NCI-H1930 (cell line): ENCODE measurements at places on chromosomes 3 and 15.

DNA sequence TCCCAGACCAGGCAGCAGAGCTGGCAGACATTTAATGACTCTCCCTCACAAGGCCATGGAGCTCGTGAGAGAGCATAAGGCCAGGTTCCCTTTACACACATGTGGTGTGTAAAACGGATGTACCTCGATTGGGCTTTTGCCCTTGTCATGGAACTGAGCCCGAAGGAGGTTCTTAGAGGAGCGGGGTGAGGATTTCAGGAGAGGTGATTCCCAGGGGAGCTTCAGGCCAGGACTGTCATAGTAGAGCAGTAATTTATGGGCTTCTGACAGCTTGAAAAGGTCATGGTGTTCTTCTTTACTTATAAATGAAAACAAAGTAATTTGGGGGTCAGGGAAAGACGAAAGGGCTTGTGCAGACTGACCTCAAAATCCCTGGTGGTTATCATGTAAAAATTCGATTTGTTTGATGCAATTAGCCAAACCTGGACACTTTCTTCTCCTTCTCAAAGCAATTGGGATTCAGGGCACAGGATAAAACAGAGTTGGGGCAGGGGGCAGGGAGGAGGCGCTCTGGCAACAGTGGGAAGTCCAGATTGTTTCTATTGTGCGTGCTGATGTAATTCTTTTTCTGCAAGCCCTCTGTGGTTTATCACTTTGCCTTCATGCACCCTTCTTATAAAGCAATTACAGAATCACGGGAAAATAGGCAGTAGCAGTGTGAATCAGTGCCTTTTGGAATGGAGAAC lies 51.0 kb downstream of the CACNA1D start:
- DNase-seq = no peak

GRCh38 chr3:115401298-115401697 lies 222.0 kb upstream of the GAP43 start:
- DNase-seq = no peak

GRCh38 chr15:33430577-33430976 lies 119.8 kb downstream of the RYR3 start:
- no peak for DNase-seq

DNA sequence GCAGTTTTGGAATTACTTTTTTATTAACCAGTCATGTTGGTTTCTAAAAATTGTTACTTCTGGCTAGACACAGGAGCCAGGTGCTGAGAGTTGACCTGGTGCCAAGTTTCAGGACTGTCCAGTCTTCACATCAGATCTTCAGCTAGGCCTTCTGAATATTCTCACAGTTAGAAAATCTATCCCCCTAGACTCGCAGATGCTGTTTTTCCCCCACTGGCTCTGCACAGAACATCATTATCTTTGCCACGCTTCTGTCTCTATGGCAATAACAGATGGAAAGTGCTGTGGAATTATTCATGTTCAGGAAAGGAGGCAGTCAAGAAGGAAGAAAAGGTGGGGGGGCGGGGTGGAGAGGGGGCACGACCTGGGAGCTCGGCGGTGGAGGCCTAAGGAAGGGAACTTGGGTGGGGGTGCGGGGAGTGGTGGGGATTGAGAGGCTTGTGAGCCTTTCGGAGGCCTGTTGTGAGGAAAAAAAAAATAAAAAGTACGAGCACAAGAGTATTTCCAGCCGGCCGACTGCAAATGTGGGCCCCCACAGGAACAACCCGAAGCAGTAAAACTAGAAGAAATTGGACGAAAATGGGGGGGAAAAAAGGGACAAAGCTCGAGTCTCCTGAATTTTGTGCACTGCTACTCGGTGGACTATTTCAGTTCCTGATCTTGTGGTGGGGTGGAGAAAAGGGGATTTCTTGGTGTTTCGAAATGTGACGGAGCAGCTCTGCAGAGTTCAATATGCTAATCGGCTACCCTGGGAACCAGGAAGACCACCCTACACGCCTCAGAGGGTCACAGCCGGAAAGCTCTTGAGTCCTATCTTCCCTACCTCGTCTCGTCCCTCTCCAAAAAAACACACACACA lies 1.5 kb upstream of the SKIL start:
- DNase-seq = no peak

DNA sequence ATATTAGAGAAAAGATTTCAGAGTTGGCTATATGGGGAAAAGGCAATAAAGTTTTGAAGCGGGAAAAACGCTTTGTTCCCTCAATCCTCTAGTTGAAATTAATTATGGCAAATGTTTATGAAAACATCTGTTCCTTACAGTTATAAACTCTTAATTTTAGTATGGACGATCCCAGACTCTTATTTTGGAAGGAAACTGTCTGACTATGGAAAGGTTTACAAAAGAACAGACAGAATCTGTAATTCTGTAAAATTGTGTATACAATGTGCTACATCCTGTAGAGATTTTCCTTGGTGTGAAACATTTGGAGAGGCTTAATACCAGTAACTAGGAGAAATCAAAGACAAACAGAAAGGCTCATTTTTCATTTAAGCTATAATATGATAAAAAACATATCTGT lies 311.8 kb downstream of the TBC1D5 start:
- DNase-seq = no peak

DNA sequence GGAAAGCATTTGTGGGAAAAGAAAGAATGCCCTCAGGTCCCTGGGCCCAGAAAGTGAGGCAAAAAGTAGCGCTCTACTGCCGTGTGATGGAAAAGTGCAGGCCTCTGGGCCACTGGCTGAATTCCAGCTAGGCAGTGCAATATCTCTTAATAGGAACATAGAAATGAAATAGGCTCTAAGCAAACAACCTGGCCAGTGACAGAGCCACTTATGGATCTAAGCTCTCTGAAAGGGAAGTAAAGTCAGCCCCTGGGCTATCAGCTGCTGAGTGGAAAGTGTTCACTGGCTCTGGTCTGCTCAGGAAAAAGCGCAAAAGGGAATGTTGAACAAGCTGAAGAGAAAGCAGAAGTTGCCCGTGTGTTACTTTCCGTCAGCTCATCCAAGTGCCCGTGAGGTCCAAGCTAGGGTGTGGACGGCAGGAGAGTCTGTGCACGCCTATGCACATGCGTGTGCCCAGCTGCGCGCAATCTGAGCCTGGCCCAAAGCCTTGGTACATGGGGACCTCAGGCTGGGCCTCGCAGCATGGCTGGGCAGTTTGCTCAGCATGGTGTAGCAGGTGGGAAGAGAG lies 74.0 kb upstream of the RAD18 start:
- no peak for DNase-seq

- no peak for DNase-seq
Measured at GRCh38 chr3:141915016-141915415, 38.6 kb downstream of the ATP1B3 start.

- DNase-seq = no peak
Measured at GRCh38 chr3:129014148-129014547, 13.0 kb downstream of the EFCC1 start.

GRCh38 chr3:187454085-187454815 lies 86.1 kb downstream of the RTP4 start:
- no peak for DNase-seq

- DNase-seq = no peak
Measured at GRCh38 chr3:105413343-105413887, 46.7 kb downstream of the ALCAM start.

DNA sequence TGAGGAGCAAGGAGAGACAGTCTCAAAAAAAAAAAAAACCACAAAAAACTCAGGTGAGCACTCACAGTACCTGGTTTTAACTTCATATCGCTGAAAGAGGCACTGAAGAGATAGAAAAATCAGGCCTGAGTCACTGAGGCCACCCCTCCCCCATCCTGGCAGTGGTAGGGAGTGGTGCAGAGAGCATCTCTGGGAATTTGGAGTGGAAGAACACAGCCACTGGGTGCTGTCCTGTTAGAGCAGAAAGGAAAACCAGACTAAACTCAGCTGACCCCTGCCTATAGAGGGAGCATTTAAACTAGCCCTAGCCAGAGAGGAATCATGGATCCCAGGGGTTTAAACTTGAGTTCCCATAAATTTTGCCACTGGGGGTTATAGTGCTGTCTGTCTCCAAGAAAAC lies 22.2 kb upstream of the DNAJC13 start:
- DNase-seq = no peak

- DNase-seq = peak; percentile 42
Measured at GRCh38 chr3:23991683-23992628, 46.9 kb downstream of the NR1D2 start.

DNA sequence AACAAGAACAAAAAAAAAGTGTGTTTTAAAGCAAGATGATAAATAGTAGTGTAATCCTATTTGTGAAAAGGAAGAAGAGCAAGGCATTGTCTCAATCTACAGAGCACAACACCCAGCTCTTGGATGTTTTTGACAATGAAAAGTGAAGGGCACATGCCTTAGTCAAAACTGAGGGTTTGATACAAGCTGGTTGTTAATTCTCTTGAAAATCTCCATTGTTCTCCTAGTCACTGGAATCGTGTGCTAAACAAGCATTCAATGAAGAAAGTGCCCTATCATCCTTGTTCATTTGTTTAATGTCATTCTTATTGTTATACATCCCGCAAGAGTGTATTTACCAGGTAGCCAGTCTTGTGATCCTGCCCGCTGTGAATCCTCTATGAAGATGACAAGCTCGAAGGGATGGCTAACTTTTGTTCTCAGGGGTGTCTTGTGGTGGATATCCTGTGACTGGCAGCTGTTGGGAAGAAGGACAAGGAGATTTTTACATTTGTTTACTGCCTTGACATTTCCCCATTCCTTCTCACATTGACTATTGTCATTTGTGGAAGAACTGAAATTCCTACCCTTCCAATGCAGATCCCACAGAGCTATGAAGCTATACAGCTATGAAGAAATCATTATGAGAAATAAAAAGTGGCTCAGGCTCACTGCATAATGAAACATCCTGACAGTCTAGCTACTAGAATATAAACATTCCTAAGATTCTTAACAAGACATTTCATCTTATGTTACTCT lies 175.9 kb downstream of the VGLL3 start:
- no peak for DNase-seq

DNA sequence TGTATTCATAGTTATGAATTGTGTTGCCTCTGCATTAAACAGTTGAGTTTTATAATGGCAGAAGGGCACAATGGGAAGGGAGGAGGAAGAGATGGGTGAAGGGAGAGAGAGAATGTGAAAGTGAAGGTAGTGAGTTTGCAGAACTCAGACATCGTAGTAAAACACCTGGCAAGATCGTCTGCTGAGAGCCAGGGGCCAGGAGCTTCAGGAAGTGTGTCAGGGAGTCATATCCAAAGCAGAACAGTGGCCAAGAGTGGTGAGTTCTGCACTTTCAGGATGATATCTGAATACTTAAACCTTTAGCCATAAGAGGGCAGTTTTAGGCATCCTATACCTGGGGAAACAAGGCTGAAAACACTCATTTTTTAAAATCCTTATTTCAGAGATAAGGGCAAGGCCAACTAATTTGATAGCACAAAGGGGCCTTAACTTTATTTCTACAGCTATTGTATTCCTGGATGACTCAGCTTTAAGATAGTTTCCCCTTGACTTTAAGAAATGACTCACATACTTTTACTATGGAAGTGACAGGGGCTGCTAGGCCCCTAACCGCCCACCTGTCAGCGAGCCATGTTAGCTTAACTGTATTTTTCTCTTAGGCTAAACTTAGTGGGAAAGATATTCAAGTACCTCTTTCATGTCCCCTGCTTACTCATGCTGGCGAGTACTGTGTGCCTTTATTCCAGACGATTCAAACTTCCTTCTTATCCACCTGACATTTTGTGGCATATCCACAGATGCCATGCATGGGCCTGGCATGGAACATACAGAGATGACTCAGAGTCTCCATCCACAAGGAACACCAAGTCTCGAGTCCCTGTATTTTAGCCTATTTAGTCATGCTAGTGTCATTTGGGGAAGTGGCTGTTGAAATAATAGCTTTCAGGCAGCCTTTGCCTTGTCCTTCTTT lies 53.9 kb downstream of the RLBP1 start:
- DNase-seq = no peak

DNA sequence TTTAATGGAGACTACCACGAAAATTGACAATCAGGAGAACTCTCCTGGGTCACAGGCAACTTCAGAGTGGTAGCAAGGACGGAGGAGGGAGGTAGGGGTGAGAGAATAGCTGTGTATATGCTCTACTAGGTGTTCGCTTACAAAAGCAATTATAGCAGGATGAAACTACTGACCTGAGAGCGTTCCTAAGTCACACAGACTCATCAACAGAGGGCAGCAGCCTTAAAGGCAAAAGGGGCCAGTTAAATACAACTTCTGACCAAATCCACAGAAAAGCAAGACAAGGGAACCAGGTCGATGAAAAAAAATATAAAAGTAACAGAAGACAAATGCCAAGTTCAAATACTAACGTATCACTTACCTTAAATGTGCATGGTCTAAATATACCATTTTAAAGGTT lies 894.6 kb downstream of the PLOD2 start:
- DNase-seq = no peak

GRCh38 chr15:81400640-81401236 lies 26.7 kb upstream of the TMC3 start:
- no peak for DNase-seq

DNA sequence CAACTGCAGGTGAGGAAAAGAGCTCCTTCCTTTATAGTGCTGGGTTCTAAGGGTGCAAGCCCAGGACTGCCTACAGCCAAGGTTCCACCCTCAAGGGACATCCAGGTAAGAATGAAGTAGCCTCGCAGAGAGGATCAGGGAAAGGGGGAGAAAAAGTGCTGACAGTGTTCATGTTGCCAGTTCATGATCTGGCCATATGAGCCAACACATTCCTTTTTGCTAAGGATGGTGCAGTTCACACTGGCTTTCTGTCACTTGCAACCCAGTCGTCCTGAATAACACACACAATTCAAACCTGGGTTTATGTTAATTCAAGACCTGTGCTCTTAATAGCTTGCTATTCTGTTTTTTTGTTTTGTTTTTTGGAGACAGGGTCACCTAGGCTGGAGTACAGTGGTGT lies 9.0 kb downstream of the CLN6 start:
- DNase-seq = no peak

GRCh38 chr3:78183906-78184599 lies 1144.2 kb downstream of the ROBO2 start:
- DNase-seq = peak; percentile 54

DNA sequence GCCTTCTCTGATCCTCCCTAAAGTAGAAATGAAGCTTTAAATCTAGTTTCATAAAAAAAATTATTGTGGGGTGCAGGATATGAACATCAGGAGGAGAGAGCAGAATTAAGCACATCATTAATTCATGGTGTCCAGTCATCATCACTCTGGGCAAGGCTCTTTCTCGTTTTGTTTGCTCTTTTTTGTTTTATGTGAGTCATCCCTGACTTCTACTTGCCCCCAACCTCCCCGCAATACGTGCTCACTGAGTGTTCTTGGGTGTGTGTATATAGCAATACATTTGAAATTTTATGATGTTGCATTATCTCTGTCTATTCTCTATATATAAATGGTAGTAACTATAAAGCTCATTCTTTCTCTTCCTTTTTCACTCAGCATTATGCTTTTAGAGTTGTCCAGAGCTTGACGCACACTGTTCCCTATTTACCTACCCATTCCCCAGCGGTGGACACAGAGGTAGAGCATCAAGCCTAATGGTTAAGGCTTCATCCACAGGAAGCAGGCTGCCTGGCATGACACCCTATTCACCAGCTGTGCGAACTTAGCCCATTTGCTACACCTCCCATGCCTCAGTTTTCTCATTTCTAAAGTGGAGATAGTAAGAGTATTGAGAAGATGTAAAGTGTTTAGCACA lies 72.3 kb downstream of the CD200R1L start:
- no peak for DNase-seq
